Thyroid gland (tissue), 4 donors: ENCODE measurements at places on chromosomes 11 and 22. TPM values are rescaled to one million over a fixed set of nuclear protein-coding genes. Genes with fewer than 3 reads are reported as not detected.
A peak's percentile ranks its signal among the peaks of the same experiment; 100 is the strongest.

DNA sequence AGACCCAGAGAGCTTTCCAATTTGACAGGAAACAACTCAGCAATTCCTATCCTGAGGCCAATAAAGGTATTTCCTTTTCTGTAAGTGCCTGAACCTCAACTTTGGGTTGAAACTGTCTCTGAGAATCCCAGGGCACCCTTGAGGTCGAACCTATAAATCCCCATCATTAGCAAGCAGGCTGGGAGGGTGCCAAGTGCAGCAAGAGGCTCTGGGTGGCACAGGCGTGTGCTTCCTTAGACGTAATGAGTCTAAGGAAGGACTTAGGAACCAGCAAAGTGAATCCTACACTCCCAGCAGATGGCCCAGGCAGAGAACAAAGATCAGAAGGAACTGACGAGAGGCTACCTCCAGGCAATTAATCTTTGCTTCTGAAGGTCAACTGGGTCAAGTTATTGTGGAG is 234.3 kb upstream of the NARS2 start:
- no peaks in the 10 kb centered on the region for H3K27me3 ChIP-seq
- H3K4me3 ChIP-seq: no peak overlapping the region
- peaks cover 15% of the 10 kb centered on the region for H3K4me1 ChIP-seq

- no peak overlapping the region for H3K4me3 ChIP-seq
- no peaks in the 10 kb centered on the region for H3K27me3 ChIP-seq
- no peak for DNase-seq
- H3K36me3 ChIP-seq: no peaks in the 10 kb centered on the region
- H3K27ac ChIP-seq: no peak overlapping the region
These were observed 836.4 kb downstream of the TBC1D22A start for GRCh38 chr22:47598864-47599263.

DNA sequence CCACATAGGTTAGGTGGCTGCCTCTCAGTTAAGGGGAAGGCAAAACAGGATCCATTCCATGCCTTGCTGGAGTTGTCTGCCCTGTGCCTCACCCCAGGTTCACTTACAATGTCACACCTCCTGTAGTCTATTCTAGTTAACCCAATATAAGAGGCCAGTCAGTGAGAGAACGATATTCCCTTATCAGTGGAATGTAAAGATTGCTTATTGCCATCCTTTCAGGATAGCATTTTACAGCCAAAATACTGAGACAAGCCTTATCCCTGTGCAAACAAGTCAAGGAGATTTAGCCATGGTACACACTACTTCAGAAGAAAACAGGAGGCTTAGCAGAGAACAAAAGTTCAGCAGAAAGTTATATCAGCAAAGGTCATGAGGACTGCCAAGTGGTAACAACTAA is 5.5 kb downstream of the CYP2R1 start:
- H3K4me3 ChIP-seq: no peak overlapping the region
- H3K36me3 ChIP-seq: no peaks in the 10 kb centered on the region
- peaks cover 9% of the 10 kb centered on the region for H3K4me1 ChIP-seq
- H3K27me3 ChIP-seq: no peaks in the 10 kb centered on the region
- DNase-seq: no peak

ALDH3B1 gene
- 3.2 TPM for total RNA-seq

GRCh38 chr11:109490953-109491635 is 69.1 kb downstream of the C11orf87 start:
- no peak overlapping the region for H3K27ac ChIP-seq
- no peaks in the 10 kb centered on the region for H3K27me3 ChIP-seq
- no peaks in the 10 kb centered on the region for H3K36me3 ChIP-seq
- H3K4me1 ChIP-seq: no peaks in the 10 kb centered on the region
- DNase-seq: no peak

DNA sequence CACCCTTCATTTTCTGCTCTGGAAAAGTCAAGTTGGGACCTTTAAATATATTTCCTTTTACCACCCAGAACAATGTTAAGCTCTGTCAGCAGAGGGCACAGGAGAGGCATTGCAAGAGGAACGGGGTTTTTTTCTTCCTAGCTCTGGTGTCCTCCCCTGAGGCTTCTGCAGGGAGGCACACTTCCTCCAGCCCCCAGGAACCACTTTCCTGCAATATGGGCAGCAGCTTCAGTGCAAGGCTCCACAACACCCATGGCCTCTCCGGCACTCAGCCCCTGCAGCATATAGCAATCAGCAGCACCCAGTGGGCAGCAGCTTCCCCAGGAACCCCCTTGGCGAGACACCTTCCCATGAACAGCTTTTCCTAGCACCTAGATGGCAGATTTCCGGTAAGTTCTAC is 101.4 kb downstream of the SYT9 start:
- no peak overlapping the region for H3K4me3 ChIP-seq
- H3K4me1 ChIP-seq: no peaks in the 10 kb centered on the region
- H3K27me3 ChIP-seq: no peaks in the 10 kb centered on the region
- no peak for DNase-seq
- H3K36me3 ChIP-seq: no peaks in the 10 kb centered on the region
- no peak overlapping the region for H3K27ac ChIP-seq

DNA sequence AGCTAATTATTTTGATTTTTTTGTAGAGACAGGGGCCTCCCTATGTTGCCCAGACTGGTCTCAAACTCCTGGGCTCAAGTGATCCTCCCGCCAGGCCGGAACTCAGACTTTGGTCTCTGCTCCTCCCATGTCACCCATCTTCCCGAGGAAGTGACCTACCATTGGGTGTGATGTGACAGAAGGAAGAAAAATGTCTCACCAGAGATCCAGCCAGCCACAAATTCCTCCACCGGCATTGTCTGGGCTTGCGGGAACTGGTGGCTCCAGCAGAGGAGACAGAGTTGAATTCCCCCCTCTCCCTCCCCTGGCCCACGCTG is 772 bp downstream of the SLC25A45 start:
- peak overlapping the region; percentile 93 for H3K27ac ChIP-seq
- H3K4me3 ChIP-seq: no peak overlapping the region
- H3K4me1 ChIP-seq: peaks cover 23% of the 10 kb centered on the region
- H3K27me3 ChIP-seq: no peaks in the 10 kb centered on the region
- no peaks in the 10 kb centered on the region for H3K36me3 ChIP-seq
- DNase-seq: no peak

- no peaks in the 10 kb centered on the region for H3K36me3 ChIP-seq
- H3K4me3 ChIP-seq: no peak overlapping the region
- DNase-seq: no peak
- H3K27ac ChIP-seq: no peak overlapping the region
These were observed 302.7 kb downstream of the DDX10 start for GRCh38 chr11:108967571-108967970.

ELMOD1 gene
- total RNA-seq: not detected

DNA sequence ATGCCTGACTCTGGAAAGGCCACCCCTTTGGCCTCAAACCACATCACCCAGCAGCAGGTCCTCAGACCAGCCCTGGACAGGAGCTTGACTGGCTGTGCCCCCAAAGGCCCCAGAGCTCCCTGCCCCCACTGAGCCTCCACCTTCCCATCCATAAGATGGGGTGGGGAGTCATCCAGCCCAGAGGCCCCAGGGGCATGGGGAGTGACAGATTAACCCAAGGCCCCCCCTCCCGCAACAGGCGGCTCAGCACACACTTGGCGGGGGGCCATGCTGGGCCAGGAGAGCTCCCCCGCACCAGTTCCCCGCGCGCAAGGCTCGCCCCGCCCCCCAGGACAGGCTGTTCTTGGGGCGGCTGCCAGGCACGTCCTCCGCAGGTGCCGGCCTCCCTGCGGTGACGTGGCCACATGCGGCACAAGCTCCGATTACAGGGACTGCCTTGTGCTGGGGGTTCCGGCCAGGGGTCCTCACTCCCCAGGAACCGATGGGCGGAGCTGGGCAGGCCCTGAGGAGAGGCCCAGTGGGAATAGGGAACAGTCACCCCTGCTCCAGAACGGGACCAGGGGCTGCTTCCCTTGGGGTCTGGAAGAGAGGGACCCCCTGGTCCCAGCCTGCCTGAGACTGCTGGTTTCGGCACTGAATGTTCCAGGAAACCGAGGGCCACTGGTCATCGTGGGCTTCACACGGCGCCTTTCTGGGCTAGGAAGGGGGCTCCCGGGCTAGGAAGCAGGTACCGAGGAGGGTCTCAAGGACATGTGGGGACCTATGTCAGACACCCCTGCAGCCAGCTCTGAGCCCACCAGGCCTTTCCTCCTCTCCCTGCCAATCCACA is 5.1 kb upstream of the CDKN1C start:
- H3K27me3 ChIP-seq: no peaks in the 10 kb centered on the region
- no peak overlapping the region for H3K4me3 ChIP-seq
- peak; percentile 82 for DNase-seq
- H3K36me3 ChIP-seq: no peaks in the 10 kb centered on the region
- H3K27ac ChIP-seq: no peak overlapping the region

TRIM51 gene
- total RNA-seq: not detected

DGAT2 gene
- total RNA-seq: 9.9 TPM

DNA sequence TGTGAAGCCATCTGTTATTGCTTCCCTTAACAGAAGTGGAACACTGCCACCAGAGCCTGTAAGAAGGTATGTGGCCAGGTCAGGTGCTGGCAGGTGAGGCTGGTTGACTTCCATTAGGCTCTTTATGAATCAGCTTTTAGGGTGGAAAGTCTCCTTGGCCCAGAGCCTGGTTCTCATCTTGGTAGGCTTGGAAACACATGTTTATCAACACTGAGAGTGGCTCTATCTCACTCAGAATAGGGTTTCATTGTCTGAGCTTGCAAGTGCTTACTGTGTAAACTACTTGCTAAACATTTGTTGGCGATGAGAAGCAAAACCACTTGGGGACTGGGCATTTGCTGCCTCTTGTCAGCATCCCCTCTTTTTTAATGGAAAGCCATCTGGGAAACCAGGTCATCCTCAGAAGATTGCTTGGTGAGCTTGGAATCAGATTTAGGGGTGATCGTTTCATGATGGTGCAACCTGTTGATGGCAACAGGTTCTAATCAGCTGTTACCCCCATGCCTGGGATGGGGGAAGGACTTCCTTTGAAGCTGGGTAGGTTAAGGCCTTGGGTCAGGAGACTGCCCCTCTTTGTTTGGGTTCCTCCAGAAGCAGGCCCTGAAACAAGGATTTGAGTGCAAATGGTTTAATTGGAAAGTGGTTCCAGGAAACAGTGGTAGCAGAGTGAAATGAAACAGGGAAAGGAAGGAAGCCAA is 75.0 kb upstream of the AMPD3 start:
- H3K36me3 ChIP-seq: no peaks in the 10 kb centered on the region
- peak overlapping the region; percentile 3 for H3K27ac ChIP-seq
- H3K27me3 ChIP-seq: no peaks in the 10 kb centered on the region
- H3K4me3 ChIP-seq: no peak overlapping the region

GRCh38 chr22:32676191-32676590 is 125.3 kb upstream of the TIMP3 start:
- H3K36me3 ChIP-seq: no peaks in the 10 kb centered on the region
- H3K27ac ChIP-seq: no peak overlapping the region
- H3K4me1 ChIP-seq: peaks cover 9% of the 10 kb centered on the region
- H3K27me3 ChIP-seq: no peaks in the 10 kb centered on the region
- H3K4me3 ChIP-seq: no peak overlapping the region
- peak; percentile 65 for DNase-seq

- no peak overlapping the region for H3K4me3 ChIP-seq
- no peaks in the 10 kb centered on the region for H3K27me3 ChIP-seq
- H3K27ac ChIP-seq: no peak overlapping the region
- no peaks in the 10 kb centered on the region for H3K4me1 ChIP-seq
- H3K36me3 ChIP-seq: no peaks in the 10 kb centered on the region
- no peak for DNase-seq
These were observed 155.9 kb downstream of the CCDC34 start for GRCh38 chr11:27207025-27207650.
